Motor neuron (in vitro differentiated cells): ENCODE measurements at places on chromosomes 2 and 18.
A peak's percentile ranks its signal among the peaks of the same experiment; 100 is the strongest.

DNA sequence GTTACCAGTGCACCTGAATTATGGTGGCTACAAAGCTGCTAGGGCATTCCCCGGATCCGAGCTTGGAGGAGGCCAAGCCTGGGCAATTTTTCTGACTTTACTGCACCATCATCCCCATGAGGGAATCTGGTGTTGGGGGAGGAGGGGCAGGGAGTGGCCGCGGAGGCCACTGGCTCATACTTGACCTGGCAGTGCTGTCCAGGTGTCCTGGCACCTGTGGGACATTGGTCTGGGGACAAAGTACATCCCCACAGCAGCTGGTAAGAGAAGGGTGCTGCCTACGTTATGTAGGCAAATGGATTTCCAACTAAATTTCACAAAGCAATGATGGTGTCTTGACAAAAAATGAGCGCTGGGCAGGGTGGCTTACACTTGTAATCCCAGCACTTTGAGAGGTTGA, 48.3 kb downstream of the KLHL29 start:
- no peak for ATAC-seq

- no peak for ATAC-seq
Observed at GRCh38 chr18:55786651-55787272, 198.8 kb upstream of the TCF4 start.

DNA sequence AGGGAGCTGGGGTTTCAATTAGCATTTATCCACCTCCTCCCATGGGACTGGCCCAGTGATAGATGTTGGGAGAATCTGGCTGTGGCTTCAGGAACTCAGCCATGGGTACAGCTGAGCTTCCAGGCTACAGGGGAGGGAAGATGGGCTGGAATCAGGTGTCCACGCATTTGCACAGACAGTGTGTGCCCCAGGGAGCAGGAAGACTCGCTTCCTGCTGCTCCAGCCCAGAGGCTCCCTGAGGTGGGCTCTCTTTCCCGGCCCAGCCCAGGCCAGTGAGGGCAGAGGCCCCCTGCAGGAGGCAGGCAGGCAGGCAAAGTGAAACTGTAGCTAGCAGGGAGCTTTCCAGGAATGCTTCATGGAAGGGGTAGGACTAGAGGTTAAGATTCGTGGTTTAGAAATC, 28.7 kb downstream of the DYSF start:
- peak; percentile 27 for ATAC-seq

GRCh38 chr2:34997779-34998178, 1357.8 kb upstream of the CRIM1 start:
- ATAC-seq, result no peak

- no peak for ATAC-seq
Observed at GRCh38 chr2:202542142-202542541, 92.6 kb upstream of the FAM117B start.

DNA sequence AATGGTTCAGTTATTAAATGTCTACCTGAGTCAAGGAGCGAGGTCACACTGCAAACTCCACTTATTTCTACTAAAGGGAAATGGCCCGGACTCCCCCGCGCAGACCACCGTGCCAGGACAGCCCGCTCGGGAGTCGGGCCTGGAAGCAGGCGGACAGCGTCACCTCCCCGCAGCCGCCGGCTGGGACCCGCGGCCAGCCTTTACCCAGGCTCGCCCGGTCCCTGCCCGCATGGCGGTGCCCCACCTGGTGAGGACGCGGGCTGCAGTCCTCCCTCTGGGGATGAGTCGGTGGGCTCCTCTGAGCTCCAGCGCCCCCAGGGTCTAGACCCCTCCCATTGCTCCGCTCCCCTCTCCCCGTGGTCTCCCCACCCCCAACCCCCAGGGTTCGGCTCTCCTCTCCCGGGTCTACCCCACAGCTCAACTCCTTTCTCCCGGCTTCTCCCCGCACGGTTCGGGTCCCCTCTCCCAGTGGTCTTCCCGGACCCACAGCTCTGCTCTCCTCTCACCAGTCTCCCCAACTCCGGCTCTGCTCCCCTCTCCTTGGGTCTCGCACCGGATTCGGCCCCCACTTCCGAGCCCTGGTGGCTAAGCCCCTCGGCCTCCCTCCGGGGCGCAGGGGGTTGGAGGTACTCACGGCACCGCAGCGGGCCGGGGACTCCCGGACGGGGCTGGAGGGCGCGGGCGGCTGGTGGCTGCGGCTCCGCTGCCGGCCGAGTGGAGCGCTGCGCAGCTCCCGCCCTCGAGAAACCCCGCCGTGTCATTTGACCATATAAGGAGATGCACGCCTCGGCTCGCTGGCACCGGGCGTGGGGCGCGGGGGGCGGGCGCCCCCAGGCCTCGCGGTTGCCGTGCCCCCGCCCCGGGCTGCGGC, at the start of gene FHL2:
TSS of gene FHL2 (minus strand) at position 716 of the 871 bp plus-strand sequence. CDS start 12,535 bp downstream, outside the sequence.
- peak; percentile 96 for ATAC-seq

DNA sequence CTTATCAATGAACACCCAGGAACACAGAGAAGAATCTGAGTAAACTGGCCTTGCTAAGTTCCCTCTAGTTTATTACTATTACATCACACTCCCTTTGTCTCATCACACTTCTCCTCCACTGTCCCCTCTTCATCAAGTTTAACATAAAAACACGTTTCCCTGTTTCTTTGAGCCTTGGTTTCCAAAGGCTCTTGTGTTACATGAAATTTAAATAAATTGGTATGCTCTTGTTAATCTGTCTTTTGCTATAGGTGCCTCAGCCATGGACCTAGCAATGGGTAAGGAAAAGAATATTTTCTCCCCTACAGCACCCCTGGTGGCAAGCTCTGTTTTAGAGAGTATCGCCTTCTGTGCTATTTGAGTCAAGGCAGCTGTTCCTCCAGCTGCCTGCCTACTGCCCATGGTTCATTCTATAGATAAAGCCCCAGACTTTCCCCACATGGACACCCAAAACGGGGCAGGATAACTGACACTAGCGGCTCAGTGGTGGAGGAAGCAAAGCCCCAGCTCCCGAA, 31.8 kb downstream of the TGIF1 start:
- ATAC-seq, result peak; percentile 81

DNA sequence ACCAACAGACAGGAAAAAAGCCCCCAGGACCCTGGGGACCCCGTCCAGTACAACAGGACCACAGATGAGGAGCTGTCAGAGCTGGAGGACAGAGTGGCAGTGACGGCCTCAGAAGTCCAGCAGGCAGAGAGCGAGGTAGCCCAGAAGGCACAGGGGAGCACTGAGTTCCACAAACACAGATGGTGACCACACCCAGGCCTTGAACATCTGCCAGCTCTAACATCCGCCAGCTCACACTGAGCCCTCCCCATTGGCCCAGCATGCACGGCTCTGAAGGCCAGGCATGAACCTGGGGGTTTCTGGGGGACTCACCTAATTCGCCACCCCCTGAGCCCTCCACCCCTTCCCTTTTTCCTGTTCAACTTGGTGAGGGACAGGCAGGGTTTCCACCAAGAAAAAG, 25.6 kb upstream of the PRLH start:
- peak; percentile 100 for ATAC-seq

DNA sequence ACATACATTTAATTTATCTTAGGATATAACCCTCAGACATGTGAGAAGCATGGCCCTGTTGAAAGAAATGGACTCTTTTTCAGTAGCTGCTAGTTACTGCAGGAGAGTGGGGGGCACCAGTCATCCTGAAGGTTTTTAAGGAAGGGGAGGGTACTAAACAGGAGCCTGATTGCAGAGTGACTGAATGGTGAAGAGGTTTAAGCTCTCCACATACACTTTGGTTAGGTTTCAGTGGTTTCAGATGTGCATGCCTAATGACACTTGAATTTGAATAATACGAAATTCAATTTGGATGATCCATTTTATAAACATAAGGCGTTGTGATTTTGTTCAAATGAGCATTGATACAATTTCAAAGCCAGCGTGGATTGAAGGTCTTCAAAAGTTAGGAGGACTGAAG, 10.9 kb upstream of the FAM237A start:
- no peak for ATAC-seq
